ENCODE measurements at places on chromosomes 5 and 9. TPM values are rescaled to one million over a fixed set of nuclear protein-coding genes. Genes with fewer than 3 reads are reported as not detected.

ADRB2 gene
- 1.1 TPM for total RNA-seq

KIF27 gene
- total RNA-seq: 13.3 TPM

SLC6A3 gene
- 0.18 TPM for total RNA-seq

SPAG8 gene
- 4.0 TPM for total RNA-seq

OR1Q1 gene
- not detected for total RNA-seq

PANK3 gene
- 162 TPM for total RNA-seq

DNA sequence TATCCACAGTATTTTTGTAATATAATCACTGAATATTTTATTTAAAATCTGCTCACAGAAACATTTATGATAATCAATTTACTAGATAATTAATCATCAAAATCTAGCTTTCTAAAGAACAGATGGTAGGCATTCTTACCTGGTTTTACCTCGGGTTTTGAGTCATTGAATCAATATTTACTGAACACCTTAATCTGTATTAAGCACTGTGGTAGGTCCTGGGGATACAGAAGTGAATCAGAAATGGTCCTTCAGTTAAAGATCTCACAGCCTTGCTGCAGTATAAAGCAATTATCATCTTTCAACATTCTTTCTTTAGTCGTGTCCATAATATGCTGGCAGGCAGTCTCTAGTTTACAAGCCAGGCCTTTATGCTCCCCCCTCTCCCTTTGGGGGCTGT lies 2.0 kb upstream of the MEIKIN start:
- no peak for DNase-seq

DNA sequence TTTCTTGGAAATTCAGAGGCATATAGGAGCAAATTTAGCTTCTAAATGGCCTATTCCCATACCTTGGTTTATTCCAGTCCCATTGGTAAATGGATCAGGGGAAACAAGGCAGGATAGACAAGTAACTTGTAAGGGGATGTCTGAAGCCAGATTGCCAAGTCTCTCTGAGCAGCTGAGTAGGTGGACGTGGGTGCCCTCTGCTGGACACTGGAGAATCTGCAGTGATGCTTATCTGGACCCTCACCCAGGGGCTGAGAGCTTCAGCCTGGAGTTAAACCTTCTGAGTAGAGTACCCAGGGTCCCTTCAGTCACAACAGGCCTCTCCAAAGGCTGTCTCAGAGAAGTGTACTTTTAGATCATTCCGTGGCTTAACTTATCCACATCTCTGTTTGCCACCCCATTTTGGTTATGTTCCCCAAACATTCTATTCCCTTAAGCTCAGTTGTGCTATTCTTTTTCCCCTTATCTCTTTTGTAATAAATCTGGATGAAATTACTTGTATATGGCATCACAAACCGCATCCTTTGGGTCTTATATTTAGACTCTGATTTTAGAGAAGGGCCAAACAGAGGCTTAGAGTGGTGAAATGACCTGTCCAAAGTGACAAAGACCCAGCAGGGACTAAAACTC lies 218.3 kb upstream of the GLRA1 start:
- peak; percentile 33 for DNase-seq

GRCh38 chr9:13491138-13491492 lies 211.6 kb upstream of the MPDZ start:
- no peak for DNase-seq

DNA sequence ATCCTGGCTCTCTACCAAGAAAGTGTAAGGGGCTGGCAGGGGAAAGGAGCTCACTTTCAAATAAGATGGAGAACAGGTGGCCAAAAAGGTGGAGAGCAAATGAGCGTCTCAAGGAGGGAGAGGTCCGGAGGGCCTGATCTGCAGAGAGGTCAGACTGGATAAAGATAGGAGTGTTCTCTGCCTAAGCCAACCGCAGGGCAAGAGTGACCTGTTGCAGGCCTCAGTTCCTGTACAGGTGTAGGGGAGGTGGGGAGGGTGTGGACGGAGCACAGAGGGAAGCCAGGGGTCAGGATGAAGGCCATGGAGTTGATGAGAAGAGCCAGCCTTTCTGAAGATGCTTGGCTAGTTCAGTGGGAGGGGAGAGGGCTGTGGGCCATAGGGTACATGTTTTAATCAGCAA lies 239.7 kb downstream of the HSPA4 start:
- DNase-seq: no peak

- DNase-seq: no peak
These were observed 146.2 kb downstream of the CDH12 start for GRCh38 chr5:22706901-22707300.

- no peak for DNase-seq
These were observed 72.0 kb upstream of the GABRA1 start for GRCh38 chr5:161775891-161776290.

DNA sequence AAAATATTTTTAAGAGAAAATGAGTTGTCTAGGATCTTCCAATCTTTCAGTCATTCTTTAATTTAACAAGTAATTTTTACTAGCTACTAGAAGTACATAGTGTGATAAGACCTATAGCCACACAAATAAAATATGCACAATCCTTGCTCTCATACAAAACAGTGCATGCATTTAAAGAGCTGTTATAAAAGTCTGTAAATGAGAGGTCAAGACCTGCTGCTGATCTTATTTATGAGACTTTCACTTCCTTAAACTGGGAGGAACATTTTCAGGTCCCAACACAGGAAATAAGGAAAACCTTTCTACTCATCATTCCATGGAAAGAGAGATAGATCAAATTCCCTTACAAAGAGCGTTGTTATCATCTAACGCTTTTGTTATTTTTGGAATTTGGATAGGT lies 54.2 kb upstream of the PAM start:
- no peak for DNase-seq

GRCh38 chr9:110065532-110065931 lies 142.4 kb downstream of the C9orf152 start:
- DNase-seq: no peak

DNA sequence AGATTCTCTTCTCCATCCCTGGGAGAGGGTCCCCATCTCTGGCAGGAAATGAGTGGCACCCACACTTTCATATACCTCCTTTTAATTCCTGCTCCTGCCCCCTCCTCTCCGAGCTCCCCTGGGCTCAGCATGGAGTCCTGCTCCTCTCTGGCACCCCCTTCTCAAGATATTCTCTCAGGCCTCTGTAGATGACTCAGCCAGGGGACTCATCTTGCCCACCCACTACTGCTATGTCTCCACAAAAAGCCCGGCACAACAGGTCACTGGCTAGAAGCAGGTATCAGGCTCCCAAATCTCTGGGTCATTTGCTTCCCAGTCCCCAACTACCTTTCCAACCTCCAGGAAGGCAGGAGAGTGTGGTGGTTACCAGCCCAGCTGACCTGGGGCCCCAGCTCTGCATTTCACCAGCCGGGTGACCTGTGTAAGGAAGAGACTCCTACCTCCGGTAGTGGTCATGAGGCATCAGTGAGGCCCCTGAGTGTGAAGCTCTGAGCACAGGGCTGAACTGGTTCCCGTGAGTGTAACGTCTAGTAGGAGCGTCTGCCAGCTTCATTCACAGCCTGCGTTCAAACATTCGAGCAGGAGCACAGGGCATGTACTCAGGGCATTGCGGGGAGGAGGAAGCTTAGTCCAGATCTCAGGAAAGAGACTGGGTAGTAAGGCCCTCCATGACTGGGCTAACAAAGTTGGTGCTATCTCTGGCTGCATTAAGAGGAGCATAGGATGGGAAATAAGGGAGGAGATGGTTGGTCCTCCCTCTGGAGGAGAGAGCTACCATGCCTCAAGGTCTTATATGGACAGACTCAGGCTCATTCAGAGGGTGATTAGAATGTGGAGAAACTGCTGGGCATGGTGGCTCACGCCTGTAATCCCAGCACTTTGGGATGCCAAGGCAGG lies 63.7 kb downstream of the LMX1B start:
- no peak for DNase-seq

DNA sequence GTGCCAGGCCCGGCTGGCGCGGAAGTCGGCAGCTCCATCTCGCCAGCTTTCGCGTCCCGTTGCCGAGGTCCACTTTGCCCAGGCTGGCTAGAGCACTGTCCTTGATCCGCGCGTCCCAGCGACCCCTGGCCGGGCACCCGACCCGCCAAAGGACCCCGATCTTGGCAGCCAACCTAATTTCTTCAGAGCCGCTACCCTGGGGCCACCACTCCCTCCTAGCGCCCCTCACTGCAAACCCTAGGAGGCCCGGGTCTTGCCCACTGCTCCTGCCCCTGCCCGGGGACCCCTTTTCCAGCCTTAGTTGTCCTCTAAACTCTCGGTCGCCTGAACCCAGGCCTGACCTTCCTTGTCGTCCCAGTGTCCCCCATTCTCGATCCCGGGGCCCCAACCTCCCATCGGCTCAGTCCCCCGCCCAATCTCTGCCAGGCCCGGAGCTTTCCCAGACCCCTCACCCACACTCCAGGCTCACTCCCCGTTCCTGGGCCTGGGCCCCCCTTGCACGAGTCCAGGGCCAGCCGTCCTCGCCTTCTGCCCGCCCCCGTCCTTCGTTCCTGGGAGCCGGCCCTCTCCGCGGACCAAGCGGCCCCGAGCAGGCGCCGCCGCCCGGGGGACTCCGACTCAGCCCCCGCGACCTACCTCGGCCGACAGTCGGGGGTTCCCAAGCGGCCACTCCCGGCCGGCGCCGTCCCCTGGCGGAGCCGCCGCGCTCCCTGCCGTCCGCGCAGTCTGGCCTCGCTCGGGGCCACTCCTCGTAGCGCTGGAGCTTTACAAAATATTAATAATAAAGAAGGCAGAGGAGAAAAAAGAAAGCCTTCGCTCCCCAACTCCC lies 701 bp upstream of the LMX1B start:
- no peak for DNase-seq

- no peak for DNase-seq
These were observed 58.2 kb downstream of the ZNF354C start for GRCh38 chr5:179118338-179118737.

GRCh38 chr5:90223756-90224155 lies 185.8 kb downstream of the CETN3 start:
- no peak for DNase-seq

- no peak for DNase-seq
These were observed 30.6 kb upstream of the TTC1 start for GRCh38 chr5:159978358-159978757.

DNA sequence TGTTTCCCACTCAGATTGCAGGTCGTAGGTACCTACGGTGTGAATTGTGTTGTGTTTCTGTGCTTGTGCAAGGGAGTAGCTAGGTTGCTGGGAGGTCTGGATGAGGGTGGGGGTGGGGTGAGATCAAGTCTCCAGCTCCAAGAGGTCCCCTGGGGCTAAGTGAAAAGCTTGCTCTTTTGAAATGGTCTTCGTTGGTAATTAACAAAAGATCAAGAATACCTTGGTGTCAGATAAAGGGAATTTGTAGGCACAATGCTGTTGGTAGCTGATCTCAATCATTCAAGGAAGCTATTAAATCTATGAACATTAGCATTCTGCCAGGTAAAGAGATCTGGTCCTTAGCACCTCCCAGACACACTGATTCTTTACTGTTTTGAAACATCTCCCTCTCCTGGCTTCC lies 928 bp upstream of the PCDHGC4 start:
- DNase-seq: no peak

GRCh38 chr5:155699385-155699784 lies 627.6 kb upstream of the SGCD start:
- no peak for DNase-seq

GRCh38 chr9:129414993-129415941 lies 205.6 kb downstream of the C9orf50 start:
- DNase-seq: no peak
